ENCODE measurements at places on chromosomes 5 and 9. TPM values are rescaled to one million over a fixed set of nuclear protein-coding genes. Genes with fewer than 3 reads are reported as not detected.

IFNA13 gene
- not detected for total RNA-seq

GRCh38 chr5:16787278-16787677, 148.8 kb downstream of the MYO10 start:
- H3K27ac ChIP-seq, result no peak overlapping the region
- DNase-seq, result no peak
- no peaks in the 10 kb centered on the region for H3K4me1 ChIP-seq
- H3K36me3 ChIP-seq, result no peaks in the 10 kb centered on the region
- H3K4me3 ChIP-seq, result no peak overlapping the region

DNA sequence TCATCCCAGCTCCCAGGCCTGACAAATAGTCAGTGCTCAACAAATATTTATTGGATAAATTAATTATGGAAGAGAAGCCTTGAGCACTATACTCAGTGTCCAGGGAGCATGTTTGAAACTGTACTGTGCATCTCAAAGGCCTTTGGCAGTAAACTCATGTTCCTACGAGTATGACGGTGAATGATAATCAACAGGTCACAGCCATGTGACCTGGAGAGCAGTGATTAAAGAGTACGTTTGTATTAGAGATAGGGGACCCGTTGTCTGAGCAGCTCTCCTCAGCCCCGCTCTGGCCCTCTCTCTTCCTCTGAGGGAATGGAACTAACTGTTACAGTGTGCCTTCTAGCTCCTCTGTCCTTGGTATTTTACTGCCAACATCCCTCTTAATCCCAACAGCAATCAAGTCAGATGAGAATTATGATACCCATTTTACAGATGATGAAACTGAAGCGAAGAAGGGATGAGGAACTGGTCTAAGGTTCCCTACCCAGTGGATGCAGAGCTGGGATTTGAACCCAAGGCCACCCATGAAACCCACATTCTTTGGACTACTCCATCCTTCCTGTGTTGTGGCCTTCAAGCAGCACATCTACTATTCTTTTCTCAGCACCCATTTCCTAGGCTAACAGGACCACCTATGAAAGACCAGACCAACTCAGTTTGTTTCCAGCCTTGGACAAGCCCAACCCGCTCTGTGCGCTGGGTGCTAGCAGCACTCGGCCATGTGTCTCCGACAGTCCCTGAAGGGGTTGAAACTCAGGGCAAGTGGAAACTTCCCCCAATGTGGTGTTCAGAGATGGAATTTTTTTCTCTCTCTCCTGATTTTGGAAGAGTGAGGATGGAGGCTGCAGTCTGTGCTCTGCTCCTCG, 34.9 kb downstream of the SPRY4 start:
- no peak for DNase-seq
- no peaks in the 10 kb centered on the region for H3K27me3 ChIP-seq
- H3K4me3 ChIP-seq, result no peak overlapping the region
- H3K4me1 ChIP-seq, result peaks cover 44% of the 10 kb centered on the region
- H3K27ac ChIP-seq, result no peak overlapping the region

DNA sequence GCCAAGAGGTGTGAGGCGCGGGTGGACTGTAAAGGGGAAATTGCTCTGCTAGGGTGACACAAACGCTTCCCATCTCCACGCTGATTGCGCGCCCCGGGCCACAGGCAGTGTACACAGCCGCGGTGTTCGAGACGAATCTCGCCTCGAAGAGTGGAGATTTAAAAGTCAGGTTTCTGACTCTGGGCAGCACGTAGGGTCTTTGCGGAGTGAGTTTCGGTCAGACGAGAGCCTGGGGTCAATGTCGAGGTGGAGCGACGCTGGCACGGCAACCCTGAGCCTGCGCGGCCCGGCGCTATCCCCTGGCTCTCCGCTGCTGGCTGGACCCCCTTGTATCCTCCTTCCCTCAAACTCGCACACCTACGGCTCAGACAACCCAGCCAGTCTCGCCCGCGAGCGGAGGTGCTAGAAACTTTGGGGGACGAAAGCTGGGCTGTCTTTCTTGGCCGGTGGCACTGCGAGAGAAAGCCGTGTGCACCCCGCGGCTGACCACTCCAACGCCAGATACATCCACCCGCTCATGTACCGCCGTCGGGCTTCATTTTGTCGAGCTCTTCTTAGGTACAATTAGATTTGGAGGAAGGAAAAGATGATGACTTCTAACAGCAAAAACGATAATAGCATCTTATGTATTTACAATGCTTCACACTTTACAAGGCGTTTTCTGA, 5.4 kb upstream of the FOXB2 start:
- no peaks in the 10 kb centered on the region for H3K36me3 ChIP-seq
- H3K4me3 ChIP-seq, result peak overlapping the region; percentile 63
- H3K27ac ChIP-seq, result no peak overlapping the region
- peaks cover 94% of the 10 kb centered on the region for H3K27me3 ChIP-seq
- DNase-seq, result peak; percentile 62
- peaks cover 59% of the 10 kb centered on the region for H3K4me1 ChIP-seq

- H3K27me3 ChIP-seq, result no peaks in the 10 kb centered on the region
- H3K27ac ChIP-seq, result no peak overlapping the region
- DNase-seq, result no peak
- no peak overlapping the region for H3K4me3 ChIP-seq
Observed at GRCh38 chr5:1975898-1976765, 93.4 kb upstream of the IRX4 start.

DNA sequence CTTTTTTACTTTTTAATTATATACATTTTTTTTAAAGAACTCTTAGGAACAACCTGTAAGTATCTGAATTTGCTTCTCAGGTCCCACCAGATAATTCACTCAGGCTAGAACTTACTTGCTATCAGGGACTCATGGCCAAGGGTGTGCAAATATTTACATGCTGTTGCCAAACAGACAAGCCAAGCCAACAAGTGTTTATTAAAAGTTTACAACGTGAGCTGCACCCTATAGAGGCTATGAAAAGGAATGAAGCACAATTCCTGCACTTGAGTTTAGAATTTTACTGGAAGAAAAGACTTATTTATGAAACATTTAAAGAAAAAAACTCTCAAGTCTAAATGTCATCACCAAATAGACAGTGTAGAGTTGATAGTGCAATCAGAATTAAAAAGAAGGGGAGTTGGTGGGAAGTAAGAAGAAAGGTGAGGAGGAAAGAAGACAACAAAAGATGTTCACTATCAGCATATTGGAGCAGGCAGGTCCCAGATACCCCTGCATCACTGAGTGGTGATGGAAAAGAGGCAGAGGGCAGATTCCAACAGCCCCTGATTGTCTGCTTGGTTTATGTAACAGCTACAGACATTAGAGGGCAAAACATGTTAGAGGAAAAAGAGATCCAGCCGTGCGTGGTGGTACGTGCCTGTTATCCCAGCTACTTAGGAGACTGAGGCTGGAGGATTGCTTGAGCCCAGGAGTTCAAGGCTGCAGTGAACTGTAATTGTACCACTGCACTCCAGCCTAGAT, 32.8 kb downstream of the SH3RF2 start:
- no peaks in the 10 kb centered on the region for H3K4me1 ChIP-seq
- H3K4me3 ChIP-seq, result no peak overlapping the region
- H3K36me3 ChIP-seq, result no peaks in the 10 kb centered on the region
- H3K27ac ChIP-seq, result no peak overlapping the region
- no peaks in the 10 kb centered on the region for H3K27me3 ChIP-seq

GRCh38 chr9:76756941-76757673, 7.1 kb upstream of the PCA3 start:
- DNase-seq, result no peak
- no peak overlapping the region for H3K27ac ChIP-seq
- H3K4me3 ChIP-seq, result no peak overlapping the region
- H3K36me3 ChIP-seq, result no peaks in the 10 kb centered on the region

- H3K27me3 ChIP-seq, result no peaks in the 10 kb centered on the region
- H3K4me3 ChIP-seq, result no peak overlapping the region
- no peaks in the 10 kb centered on the region for H3K4me1 ChIP-seq
- H3K36me3 ChIP-seq, result no peaks in the 10 kb centered on the region
Observed at GRCh38 chr9:127316586-127317323, 52.2 kb downstream of the GARNL3 start.

DNA sequence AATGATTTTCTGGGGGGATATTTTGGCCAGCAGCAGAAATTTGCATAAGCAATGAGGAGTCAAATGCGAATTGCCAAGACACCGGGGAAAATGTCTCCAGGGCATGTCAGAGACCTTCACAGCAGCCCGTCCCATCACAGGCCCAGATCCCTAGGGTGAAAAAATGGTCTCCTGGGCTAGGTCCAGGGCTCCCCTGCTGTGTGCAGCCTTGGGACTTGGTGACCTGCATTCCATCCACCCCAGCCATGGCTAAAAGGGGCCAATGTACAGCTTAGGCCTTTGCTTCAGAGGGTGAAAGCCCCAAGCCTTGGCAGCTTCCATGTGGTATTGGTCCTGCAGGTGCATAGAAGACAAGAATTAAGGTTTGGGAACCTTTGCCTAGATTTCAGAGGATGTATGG, 534.5 kb upstream of the MEF2C start:
- H3K4me3 ChIP-seq, result no peak overlapping the region
- no peaks in the 10 kb centered on the region for H3K27me3 ChIP-seq

DNA sequence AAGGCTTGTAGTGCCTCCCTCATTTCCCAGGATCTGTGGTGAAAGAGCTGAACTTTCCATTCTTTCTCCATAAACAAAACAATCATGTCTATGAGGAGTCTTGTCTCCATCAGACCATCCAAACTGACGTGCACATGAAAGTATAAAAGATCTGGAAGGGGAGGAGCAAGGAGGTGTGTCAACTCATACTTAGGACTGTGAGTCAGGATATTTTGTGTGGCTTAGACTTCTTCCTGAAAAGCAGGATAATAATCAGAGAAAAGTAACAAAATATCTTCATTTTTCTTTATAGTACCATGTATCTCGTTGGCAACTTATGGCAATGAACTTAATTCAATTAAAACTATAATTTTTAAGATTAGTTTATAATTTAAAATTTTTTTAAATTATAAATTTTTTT, 96.0 kb upstream of the PRRC1 start:
- no peaks in the 10 kb centered on the region for H3K4me1 ChIP-seq
- H3K36me3 ChIP-seq, result no peaks in the 10 kb centered on the region

GRCh38 chr5:177045631-177046030, 23.1 kb downstream of the ZNF346 start:
- peaks cover 14% of the 10 kb centered on the region for H3K36me3 ChIP-seq
- DNase-seq, result no peak
- H3K4me1 ChIP-seq, result no peaks in the 10 kb centered on the region
- H3K27ac ChIP-seq, result no peak overlapping the region
- no peaks in the 10 kb centered on the region for H3K27me3 ChIP-seq

Measured in GM23338 (cell line).